ENCODE measurements at places on chromosomes 5 and 9. TPM values are rescaled to one million over a fixed set of nuclear protein-coding genes. Genes with fewer than 3 reads are reported as not detected.
A peak's percentile ranks its signal among the peaks of the same experiment; 100 is the strongest.

IFNB1 gene
- not detected for polyA plus RNA-seq

DNA sequence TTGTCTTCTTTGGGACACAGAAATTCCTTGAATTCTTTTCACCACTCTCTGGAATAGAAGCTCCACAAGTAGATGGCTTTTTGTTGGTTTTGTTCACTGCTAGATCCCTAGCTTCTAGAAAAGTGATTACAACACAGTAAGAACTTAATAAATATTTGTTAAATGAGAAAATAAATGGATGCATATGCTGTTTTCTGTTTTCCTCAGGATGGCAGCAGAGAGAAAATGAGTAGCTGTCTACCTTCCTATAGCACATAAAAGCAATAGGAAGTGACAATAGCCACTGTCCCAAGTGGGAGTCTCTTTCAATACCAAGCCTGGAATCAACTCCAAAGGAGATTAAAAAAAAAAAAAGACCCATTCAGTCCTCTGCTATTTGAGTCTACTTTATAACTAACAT, 100.6 kb upstream of the NREP start:
- DNase-seq = no peak

GRCh38 chr9:4805191-4805918, 12.6 kb downstream of the RCL1 start:
- no peak for DNase-seq

DNA sequence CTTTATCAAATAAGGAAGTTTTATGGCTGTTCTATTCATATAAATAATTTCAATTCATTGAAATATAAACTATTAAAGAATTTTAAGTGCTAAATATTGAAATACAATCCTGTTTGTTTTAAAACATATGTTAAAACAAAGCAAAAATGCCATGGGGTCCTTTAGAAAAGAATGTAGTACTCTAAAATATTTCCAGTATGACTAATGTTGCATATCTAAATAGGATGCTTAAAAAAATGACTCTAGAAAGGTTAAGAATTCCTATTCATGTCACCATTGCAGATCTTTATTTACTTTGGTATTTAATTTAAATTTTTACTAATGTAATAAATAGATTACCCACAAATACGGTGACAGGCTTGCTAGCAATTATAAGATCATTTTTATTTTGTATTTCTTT, 132.3 kb downstream of the ZNF608 start:
- DNase-seq = no peak

DNA sequence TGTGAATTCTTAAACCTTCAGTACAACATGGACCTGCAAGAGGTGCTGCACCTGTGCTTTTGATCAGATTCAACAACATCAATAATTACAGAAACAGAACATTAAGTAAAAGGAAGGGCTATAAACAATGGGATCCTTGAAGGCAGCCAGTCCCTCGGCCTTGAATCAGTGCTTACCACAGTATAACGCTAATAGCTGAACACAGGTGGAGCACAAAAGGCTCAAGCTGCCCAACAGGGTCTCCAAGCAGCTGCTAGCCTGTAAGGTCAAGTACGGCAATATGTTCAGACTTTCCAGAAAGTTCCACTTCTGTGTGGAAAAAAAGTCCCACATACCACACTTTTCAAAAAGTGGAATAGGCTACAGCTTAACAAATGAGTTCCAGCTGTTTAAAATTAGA, 61.9 kb upstream of the ITGA1 start:
- DNase-seq = no peak

IL3 gene
- polyA plus RNA-seq = not detected

GRCh38 chr9:70557661-70558369, 143.4 kb upstream of the KLF9 start:
- DNase-seq = no peak

GRCh38 chr5:96624596-96624995, 37.6 kb upstream of the CAST start:
- DNase-seq = no peak

DUSP1 gene
- polyA plus RNA-seq = 115 TPM

- DNase-seq = peak; percentile 51
Measured at GRCh38 chr5:55601204-55601618, 66.4 kb upstream of the PLPP1 start.

GRCh38 chr5:7882926-7883325, 14.0 kb downstream of the MTRR start:
- no peak for DNase-seq

SLC46A2 gene
- polyA plus RNA-seq = 0.06 TPM

- DNase-seq = no peak
Measured at GRCh38 chr5:33828626-33829308, 63.0 kb downstream of the ADAMTS12 start.

DNA sequence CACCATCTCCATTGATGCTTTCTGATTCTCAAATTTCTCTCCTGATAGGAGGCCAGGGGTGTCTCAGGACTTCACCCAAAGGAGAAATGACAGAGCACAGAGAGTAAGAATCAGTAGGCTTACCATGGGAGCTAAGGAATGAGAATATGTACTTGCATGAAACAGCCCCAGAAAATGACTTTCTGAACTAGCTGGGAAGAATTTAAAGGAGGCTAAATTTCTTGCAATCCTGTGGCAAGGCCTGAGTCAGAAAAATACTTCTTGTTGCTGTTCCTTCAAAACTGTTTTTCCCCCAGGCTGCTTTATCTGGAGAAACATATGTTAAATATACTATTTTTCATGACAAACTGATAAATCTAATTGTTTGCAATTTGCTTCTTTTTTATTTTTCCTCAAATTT, 53.4 kb upstream of the FBXL7 start:
- DNase-seq = no peak

- DNase-seq = no peak
Measured at GRCh38 chr5:59724482-59725391, 168.8 kb downstream of the PDE4D start.

DNA sequence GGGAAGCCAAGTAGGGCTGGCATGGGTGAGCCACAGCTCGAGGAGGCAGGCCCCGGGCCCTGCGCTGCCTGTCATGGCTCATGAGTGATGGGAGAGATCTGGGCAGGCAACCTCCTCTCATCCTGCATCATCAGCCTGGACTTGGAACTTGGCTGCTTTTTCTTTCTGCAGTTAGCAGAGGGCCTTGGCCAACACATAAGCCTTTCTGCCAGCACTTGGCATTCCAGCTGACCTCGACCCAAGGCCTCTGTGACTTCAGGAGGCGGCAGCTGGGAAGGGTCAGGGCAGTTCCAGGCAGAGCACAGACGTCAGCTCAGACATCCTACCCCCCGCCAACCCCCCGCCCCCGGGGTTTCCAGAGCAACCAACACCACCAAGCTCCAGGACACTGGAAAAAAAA, 7.6 kb downstream of the S1PR3 start:
- no peak for DNase-seq

RFESD gene
- 4.1 TPM for polyA plus RNA-seq

GRCh38 chr5:133247151-133247709, 195.4 kb downstream of the HSPA4 start:
- DNase-seq = no peak

- no peak for DNase-seq
Measured at GRCh38 chr9:91489361-91489899, 65.8 kb upstream of the NFIL3 start.

TAS2R1 gene
- polyA plus RNA-seq = not detected

DNA sequence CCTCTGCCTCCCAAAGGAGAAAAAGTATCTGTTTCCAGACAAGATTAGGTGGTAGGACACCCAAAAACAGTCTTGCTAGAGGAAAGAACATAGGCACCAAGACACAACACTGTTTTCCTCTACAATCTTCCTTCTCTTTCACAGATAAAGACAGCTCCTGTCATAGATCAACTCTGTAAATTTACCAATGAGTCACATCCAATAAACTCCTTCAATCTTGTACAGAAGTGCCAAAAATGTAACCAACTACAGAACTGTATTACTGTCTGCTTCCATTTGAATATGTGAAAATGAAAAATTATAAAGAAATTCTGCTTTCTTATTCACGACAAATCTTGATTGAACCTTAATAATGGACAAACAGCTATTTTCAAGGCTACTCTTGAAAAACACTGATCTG, 286.9 kb downstream of the PLK2 start:
- DNase-seq = no peak

DNA sequence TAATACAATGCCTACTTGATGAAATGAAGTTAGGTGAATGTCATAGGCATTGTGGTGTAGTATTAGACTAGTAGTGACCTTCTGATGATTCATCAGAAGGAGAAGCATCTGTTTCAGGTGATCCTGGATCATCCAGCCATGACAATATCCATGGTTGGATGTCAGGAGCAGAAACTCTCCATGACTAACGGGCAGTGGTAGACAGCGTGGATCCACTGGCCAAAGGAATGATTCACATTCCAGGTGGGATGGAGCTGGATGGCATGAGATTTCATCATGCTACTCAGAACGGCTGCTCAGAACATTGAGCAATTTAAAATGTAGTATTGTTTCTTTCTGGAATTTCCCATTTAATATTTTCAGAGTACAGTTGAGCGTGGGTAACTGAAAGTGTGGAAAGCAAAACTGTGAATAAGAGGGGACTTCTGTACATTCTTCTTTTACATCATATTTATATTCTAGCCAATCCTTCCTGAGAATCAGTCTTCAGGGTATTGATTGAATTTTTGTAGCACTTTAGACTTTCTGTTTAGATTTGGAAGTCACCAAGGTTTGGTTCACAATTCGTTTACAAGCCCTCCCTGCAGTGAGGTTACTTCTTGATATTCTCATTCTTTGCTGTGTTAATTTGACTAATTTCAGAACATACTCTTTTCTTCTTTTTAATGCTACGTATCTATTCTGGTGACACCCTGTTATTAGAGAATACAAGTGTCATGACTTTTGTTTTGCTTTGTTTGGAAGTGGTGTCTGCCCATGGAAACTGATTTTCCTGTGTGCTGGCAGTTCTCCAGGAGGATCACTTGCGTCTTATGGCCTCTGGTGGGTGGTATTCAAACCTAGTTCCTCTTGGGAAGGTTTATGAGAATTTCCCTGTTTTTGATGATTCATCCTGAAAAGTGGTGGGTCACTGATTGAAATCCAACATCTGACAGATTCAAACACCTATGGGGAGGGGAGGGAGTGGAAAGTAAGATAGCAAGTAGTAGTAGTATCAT, 12.2 kb upstream of the CLINT1 start:
- no peak for DNase-seq

ECSCR gene
- 21.0 TPM for polyA plus RNA-seq

DNA sequence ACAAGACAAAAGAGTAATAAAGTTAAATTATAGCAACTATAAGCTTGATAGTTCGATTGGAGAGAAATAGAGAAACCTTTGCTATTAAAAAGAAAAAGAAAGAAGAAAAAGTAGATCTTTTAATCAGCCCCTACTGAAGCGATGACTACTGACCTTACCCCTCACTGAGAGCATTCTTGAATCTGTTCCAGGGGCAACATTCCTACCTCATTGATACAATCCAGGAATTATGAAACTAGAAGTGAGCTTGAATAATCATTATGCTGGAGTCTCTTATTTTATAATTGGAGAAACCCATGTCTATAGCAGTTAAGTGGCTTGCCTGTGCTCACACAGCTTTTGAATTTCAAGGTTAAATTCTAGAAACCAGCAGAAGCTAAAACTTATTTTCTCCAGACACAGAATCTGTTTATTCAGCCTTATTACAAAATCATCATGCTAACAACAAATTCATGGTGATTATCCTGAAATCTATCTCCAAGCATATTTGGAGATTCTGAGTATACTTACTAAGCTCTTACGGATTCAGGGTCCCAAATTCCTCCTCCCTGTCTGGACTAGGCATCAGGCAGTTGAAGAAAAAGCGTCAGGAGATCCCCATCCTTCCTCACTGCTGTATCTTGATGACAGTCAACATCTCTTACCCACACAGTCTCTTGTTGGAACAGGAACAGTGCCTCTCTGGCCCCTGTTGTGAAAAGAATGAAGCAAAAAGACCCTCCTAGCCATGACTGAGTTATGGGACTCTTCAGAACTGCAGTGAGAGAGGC, 547.6 kb upstream of the WWC1 start:
- no peak for DNase-seq

- no peak for DNase-seq
Measured at GRCh38 chr5:97842687-97843086, 659.6 kb upstream of the RIOK2 start.

GHR gene
- polyA plus RNA-seq = 20.8 TPM

Measured in renal cortex interstitium (tissue), 15 donors.